ENCODE measurements at places on chromosomes 4 and X.

DNA sequence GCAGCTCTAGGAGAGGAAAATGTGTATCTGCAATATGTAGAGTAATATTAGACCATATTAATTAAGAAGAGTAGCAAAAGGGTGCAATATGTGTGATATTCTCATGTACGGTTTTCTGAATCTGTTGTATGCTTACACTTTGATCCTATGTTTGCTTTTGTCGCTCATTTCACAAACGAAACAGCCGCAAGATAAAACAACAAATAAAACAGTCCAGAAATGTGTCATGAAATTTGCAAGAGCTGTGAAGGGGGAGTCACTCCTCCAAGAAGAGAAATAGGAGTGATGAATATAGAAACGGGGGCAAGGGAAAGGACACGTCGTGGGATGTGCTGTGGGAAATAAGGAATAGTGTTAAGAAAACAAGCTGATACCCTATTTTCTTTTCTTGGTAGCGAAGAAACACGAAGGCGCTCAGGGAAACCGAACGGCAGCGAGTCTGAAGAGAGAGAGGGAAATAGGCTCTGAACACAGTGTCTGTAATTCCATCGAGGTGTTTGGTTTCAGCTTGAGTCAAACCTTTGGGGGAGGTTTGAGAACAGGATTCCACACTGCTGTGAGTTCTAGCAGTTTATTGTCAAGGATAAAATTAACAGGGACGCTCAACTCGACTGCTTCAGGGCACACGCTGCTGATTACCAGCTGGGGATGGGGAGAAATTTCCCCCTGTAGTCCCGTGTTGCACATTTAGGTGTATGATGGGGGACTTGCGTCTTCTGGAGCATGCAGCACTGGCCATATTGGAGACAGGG lies 595.6 kb upstream of the TENM3 start:
- no peak for DNase-seq

DNA sequence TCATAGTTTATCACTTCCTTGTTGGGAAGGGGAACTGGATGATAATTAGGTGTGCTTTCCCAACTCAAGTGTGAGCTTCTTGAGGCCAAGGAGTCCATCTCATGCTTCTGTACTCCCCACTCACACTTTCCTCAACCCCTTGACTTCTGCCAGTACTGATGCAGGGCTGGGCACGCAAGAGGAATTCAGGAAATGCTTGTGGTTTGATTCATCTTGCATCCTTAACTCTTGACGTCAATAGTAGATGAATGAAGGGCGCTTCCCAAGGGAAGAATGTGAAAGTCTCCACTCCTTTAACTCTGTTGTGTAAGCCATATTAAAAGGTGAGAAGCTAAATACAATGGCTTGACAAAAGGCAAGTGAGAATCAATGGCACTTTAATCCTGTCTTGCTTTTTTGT lies 101.8 kb downstream of the AGTR2 start:
- no peak for DNase-seq

DNA sequence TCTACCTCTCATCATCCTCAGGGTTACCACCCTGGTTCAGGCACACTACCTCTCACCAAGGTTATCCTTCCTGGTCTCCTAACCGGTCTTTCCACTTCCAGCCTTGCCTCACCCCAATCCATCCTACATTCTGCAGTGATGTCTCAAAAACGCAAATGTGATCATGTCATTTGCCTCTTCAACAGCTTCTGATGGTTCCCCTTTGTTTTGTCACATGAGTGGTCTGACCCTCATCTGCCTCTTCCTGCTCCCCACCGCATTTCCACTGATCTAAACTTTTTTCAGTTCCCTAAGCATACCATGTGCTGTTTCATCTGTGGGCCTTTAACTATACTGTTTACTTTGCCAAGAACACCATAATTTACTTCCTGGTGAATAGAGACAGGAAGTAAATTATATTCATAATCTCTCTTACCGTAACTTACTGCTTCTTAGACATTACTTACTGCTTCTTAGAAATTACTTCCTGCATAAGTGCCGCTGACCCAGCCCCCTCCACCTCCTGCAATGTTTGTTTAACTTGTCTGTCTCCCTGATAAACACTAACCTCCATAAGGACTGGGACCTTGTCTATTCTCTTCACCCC lies 27.1 kb upstream of the NSUN7 start:
- DNase-seq, result no peak

GRCh38 chr4:97774347-97774989 lies 368.8 kb downstream of the STPG2 start:
- DNase-seq, result no peak

GRCh38 chr4:113331811-113332210 lies 282.4 kb downstream of the ANK2 start:
- DNase-seq, result no peak

GRCh38 chrX:101195442-101196173 lies 24.0 kb upstream of the DRP2 start:
- DNase-seq, result no peak

DNA sequence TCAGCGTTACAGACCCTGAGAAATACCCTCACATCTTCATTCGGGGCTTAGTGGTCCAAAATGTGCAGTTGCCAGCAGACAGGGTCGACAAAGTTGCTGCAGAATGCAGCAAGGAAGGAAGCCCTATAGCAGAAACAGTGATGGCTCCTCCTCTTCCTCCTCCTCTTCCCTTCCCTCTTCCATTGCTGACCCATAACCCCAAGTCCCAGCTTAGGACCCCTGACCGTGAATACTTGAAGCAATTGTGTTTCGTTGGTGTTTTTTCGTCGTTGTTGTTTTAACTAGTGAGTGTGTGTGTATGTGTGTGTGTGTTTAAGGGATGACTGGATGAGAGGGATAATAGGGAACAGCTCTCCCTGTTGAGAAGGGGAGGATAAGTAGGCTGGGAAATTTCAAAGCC lies 69.5 kb downstream of the SLAIN2 start:
- no peak for DNase-seq

GRCh38 chr4:100288161-100288560 lies 97.9 kb upstream of the DDIT4L start:
- DNase-seq, result no peak

GRCh38 chrX:131270080-131270479 lies 19.0 kb downstream of the IGSF1 start:
- DNase-seq, result no peak

DNA sequence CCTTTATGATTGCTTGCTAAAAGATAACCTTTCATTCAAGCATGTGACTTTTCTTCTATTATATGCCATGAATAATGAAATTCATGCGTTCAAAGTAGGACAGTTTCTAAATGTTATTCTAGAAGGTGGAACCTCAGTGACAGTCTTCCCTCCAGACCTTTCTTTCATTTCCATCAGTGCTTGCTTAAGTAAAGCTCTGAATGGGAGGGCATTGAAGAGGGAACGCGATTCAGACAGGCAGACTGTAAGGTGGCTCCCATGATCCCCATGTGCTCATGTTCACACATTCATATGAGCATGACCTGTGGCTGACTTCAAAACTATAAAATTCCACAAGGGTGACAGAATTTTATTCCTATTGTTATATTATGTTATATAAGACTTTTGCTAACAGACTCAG lies 1367.3 kb upstream of the IGFBP7 start:
- DNase-seq, result no peak

DNA sequence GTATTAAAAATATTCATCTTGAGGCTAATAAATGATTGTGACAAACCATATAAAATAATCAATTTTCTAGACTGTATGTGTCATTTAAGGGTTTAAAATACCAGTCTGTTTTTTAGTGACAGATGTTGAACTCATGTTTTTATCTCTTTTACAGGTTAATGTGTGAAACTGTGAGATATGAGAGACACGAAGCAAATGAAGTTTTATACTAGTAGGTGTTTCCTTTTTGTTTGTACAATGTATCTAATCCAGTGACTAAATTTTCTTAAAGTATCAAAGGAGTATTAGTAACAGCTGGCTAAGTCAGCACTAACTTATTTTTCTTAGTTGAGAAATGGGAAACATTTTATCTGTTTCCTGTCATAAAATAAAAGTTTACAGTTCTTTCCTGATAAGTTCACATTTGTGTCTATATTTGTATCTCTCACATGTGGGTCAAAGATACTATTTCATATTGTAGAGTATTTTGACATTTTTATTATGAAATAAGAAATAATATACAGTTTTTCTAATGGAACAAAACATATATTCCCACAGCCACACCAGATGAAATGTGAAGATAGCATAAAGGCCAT lies 90.3 kb downstream of the RAPGEF2 start:
- no peak for DNase-seq

- DNase-seq, result no peak
Measured at GRCh38 chr4:170001011-170001744, 25.0 kb downstream of the MFAP3L start.

- no peak for DNase-seq
Measured at GRCh38 chr4:96827086-96827485, 987.2 kb downstream of the PDHA2 start.

DNA sequence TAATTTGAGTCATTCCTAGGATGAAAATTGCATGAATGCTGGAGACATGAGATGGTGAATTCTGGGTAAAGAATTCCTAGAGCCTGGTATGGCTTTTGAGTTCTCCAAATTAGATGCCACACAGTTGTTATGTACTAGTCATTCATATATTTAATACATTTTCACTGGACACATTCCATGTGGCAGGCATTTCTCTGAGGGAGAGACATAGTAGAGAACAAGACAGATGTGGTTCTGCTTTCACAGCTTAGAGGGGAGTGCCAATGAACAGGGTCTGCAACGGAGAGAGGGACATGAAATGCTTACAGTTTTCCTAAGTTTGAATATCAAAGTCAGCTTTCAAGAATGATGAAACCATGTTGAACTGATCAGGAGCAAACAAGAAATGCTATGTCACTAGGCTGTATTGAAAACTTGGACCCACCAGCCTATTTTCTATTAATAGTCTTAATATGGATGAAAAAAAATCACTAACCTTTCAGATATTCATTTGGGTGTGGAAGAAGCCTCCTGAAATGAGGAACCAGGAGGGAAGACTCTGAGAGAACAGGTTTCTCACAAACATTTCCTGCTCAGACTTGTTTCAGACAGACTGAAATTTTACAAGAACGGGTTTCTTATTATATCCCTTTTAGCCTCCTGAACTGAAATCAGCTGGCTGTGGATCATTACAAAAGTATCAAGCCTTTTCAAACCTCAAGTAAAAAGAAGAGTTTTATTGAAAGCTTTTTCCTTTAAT lies 276.0 kb upstream of the TET2 start:
- no peak for DNase-seq

GRCh38 chr4:145320294-145320693 lies 139.9 kb upstream of the OTUD4 start:
- no peak for DNase-seq

- no peak for DNase-seq
Measured at GRCh38 chrX:9746148-9746888, 19.3 kb downstream of the GPR143 start.

- no peak for DNase-seq
Measured at GRCh38 chr4:145663194-145663593, 16.8 kb upstream of the C4orf51 start.

- peak; percentile 62 for DNase-seq
Measured at GRCh38 chr4:71009890-71010588, 16.6 kb downstream of the DCK start.

- no peak for DNase-seq
Measured at GRCh38 chrX:46957297-46957696, 45.1 kb downstream of the JADE3 start.

DNA sequence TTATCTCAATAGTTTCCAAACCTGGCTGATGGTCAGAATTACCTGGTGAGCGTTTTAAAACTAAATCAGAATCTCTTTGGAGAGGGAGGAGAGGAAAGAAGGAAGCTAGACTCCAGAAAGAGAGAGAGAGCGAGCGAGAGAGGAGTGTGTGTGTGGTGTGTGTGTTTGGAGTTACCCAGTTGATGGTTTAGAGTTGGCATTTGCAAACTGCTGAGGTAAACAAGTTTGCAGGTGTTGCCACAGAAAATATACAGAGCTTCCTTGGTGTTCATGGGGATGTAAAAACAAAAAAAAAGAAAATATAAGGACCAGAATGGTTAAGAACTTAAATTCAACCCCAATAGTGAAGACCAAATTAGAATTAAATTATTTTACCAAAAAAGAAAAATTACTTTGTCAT lies 26.4 kb upstream of the LAP3 start:
- no peak for DNase-seq

DNA sequence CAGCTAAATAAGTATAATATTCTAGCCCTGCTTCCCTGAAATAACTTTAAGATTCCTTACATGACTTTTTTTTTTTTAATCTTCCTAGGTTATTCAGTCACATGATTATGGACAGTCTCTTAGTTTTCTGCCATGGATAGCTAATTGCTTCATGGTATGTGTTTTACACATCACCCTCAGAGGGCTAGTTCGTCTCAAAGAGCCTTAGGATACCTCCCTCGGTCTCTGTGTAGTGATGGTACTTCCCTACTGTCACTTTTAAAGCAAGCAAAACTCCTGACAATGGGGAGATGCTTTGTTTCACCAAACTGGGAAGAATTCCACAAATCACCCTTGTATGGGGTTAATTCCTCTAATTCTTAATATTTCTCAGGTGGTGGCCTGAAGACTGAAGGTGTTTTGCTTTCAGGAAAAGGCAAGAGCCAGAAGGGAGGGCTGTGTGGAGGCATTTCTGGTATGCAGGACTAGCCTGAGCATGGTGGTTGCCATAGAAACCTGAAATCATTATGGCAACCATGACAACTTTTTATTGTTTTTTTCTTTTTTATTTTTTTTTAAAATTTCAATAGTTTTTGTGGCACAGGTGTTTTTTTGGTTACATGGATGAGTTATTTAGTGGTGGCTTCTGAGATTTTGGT lies 70.4 kb downstream of the BEX3 start:
- DNase-seq, result no peak

GRCh38 chr4:123520325-123520724 lies 123.7 kb downstream of the SPRY1 start:
- no peak for DNase-seq

DNA sequence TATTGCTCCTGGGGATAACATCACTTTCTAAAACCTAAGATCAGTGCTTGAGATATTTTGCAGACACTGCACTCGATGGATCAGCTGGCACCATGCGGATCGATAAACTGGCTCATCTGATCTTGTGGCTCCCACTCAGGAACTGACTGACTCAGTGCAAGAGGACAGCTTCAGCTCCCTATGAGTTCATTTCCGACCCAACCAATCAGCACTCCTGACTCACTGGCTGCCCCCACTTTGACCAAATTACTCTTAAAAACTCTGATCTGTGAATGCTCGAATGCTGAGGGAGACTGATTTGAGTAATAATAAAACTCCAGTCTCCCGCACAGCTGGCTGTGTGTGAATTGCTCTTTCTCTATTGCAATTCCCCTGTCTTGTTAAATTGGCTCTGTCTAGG lies 110.1 kb downstream of the ANAPC4 start:
- DNase-seq, result no peak

GRCh38 chr4:78235800-78236199 lies 178.7 kb downstream of the FRAS1 start:
- DNase-seq, result no peak

GRCh38 chrX:33840176-33840575 lies 291.9 kb downstream of the FAM47A start:
- DNase-seq, result peak; percentile 5

GRCh38 chrX:109372291-109372690 lies 109.6 kb downstream of the GUCY2F start:
- DNase-seq, result no peak

- DNase-seq, result no peak
Measured at GRCh38 chr4:5568931-5569330, 139.4 kb downstream of the EVC2 start.
